ENCODE measurements at places on chromosomes 16 and 17.

GRCh38 chr17:1573932-1574696 is 11.5 kb upstream of the PITPNA start:
- DNase-seq, result no peak

- DNase-seq, result no peak
Observed at GRCh38 chr16:83989300-83989699, 21.3 kb downstream of the NECAB2 start.

DNA sequence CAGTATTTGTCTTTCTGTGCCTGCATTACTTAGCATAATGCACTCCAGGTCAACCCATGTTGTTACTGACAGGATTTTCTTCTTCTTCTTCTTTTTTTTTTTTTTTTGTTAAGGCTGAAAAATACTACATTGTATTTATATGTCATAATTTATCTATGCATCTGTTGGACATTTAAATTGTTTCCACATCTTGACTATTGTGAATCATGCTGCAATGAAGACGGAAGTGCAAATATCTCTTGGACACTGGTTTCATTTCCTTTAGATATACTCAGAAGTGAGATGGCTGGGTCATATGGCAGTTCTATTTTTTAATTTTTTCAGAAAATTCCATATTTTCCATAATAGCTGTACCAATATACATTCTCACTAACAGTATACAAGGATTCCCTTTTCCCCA is 272.7 kb upstream of the PMFBP1 start:
- no peak for DNase-seq

- DNase-seq, result no peak
Observed at GRCh38 chr17:75595920-75596313, 8.3 kb downstream of the MYO15B start.

DNA sequence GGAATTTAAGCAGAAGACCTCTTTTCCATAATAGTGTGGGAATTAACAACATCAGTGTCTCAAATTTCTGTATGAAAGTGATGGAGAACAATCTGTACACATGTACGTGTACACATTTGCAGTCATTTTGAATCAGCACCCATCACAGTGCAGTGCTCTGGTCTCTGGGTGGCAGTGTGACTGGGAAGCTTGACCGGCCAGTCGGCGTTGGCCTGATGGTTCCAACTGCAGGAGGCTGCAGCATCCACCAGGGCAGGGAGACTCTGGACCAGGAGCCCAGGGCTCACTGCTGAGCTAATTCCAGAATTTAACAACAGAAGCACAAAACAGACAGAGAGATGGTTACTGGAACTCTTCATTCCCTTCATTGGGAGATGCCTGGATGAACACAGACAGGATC is 17.9 kb downstream of the ZC3H18 start:
- DNase-seq, result no peak

- DNase-seq, result no peak
Observed at GRCh38 chr17:70390049-70390448, 220.7 kb downstream of the KCNJ2 start.

DNA sequence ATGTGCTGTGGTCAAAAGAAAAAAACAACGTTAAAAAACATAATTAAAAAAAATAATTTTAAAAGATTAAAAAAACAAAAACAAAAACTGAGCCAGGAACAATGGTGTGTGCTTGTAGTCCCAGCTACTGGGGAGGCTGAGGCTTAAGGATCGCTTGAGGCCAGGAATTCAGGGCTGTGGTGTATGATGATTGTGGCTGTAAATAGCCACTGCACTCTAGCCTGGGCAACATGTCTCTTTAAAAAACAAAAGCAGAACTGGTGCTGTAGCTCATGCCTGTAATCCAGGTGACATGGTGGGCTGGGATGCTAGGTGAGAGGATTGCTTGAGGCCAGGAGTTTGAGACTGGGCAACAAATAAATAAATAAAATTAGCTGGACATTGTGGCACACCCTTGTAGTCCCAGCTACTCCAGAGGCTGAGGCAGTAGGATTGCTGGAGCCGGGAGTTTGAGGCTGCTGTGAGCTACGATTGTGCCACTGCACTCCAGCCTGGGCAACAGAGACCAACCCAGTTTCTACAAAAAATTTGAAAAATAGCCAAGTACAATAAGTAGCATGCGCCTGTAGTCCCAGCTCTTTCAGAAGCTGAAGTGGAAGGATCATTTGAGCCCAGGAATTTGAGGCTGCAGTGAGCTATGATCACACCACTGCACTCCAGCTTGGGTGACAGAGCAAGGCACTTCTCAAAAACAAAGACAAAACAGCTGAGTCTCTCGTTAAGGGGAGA is 43.6 kb downstream of the NFATC3 start:
- DNase-seq, result no peak
